ENCODE measurements at places on chromosomes 5 and 9.

DNA sequence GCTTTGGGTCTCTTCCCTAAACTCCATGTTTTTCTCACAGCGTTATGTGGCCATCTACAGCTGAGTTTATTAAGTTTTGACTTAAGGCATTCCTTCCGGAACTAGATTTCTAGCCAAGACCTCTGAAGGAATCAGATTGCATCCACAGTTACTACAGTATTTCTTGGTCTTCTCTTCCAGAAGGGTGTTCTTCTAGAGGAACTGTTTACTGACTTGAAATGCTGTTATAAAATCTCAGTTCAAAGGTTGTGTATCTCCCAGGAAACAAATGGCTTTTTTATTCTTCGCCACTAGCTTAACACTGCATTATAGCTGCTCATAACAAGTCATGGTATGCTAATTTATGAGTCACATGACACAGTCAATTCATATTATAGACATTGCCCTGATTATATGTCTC is 55.3 kb upstream of the RAD23B start:
- DNase-seq: no peak

- DNase-seq: no peak
Measured at GRCh38 chr9:93871286-93871685, 83.9 kb downstream of the BARX1 start.

- no peak for DNase-seq
Measured at GRCh38 chr5:14215901-14216300, 72.8 kb downstream of the TRIO start.

DNA sequence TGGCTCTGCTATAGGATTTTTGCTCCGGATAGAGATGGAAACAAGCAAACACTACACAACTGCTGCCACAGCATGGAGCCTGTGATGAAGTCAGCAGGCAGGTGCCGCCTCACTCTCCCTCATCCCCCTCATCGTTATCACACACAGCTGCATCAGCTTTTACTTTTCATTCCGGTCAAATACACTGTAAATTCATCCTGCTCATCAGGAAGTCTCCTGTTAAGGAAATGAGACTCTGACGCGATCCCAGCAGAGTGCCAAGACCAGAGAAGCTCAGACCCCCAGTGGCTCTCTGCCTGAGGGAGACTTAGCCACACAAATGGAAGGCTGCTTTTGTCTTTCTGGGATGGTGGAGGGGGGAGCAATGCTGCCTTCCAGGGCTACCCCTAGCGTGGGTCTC is 270.2 kb downstream of the ELAVL2 start:
- no peak for DNase-seq

- DNase-seq: no peak
Measured at GRCh38 chr5:107476783-107477182, 194.0 kb downstream of the EFNA5 start.

DNA sequence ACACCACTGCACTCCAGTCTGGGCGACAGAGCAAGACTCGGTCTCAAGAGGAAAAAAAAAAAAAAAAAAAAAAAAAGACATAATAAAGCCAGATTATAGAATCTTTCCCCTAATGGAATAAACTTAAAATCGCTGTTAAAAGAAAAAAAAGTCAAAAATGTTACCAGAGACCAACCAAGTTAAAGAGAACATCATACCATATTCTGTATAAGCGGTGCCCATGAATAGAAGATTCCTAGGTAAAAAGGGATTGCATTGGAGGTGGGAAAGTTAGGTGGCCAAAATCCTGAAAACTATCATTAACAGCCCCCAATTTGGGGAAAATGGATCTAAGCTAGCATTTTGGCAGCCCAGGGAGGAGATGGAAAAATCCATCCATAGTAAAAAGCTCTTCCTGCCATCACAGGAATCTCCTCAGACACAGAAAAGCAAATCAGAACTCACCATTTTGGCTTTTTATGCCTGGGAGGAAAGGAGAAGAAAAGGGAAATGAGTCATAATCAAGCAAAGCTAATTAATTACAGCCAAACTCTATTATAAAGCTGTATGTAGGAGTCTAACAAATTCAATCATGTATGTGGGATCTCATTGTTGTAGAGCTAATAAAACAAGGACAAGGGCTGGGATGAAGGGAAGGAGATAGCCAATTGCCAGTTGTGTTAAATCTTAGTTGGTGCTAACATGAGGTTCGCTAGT is 363.8 kb downstream of the ARL15 start:
- no peak for DNase-seq

- DNase-seq: no peak
Measured at GRCh38 chr5:132264546-132265335, 7.2 kb downstream of the PDLIM4 start.

GRCh38 chr9:4584636-4585035 is 77.5 kb upstream of the PLPP6 start:
- DNase-seq: no peak

DNA sequence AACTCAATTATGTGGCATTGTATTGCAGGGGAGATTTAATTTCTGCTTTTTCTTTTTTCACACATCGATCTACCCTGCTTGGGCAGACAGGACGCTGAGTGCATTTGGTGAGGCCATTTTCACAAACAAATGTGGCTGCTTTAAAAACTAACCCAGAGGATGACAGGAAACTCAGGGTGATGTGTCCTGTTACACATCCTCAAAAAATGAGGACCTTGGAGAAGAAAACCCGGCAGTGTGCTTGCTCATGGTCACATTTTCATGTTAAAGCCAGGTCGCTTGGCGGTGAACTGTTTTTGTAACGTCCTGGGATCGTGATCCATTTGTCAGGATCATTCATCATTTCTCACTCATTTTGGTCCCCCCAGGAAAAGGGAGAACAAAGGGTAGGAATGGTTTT is 478.3 kb upstream of the ADAMTS16 start:
- DNase-seq: no peak

DNA sequence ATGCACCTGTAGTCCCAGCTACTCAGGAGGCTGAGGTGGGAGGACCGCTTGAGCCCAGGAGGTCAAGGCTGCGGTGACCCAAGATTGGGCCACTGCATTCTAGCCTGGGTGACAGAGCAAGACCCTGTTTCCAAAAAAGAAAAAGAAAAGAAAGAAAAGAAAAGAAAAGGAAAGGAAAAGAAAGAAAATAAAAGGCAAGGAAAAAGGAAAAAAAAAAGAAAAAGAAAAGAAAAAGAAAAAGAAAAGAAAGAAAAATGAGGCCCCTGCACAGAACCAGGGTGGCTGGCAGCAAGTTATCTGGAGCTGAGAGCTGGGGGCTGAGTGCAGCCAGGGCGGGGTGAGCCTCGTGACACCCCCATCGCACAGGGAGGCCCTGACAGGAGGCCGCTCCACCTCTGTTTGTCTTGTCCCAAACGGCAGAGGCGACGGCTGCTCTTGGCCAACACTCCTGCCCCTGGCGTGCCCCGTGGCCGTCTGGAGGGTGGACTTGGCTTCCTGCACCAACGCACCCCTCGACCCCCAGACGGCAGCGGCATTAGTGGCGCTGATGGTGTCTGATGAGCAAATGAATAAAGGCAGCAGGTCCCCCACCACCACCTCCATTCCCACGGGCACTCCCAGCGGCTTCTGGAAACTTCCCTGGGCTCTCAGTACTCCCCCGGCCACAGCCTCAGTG is 16.7 kb downstream of the EXD3 start:
- no peak for DNase-seq

DNA sequence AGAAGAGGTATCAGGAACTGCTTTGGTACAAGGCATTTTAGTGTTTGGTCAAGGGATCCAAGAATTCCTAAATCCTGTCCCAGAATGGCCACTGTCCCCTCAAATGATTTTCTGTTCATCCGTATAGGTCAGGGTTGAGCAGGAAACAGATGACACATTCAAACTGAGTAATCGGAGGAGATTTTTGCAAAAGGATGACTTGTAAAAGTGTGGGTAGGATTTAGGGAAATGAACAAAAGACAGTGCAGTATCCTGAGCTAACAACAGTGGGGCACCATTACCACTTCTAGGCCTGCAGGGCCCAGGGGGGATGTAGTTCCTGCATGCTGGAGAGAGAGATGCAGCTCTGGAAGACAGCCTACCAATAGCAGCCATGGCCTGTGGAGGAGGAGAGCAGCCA is 290.1 kb downstream of the ZSWIM6 start:
- no peak for DNase-seq

Data from stimulated activated CD8-positive, alpha-beta memory T cell treated with anti-CD3 and anti-CD28 coated beads, Interleukin-2, amount 100 ng/mL, for 1 hour (primary cell).